ENCODE measurements at places on chromosomes 6 and 20.
A peak's percentile ranks its signal among the peaks of the same experiment; 100 is the strongest.

DNA sequence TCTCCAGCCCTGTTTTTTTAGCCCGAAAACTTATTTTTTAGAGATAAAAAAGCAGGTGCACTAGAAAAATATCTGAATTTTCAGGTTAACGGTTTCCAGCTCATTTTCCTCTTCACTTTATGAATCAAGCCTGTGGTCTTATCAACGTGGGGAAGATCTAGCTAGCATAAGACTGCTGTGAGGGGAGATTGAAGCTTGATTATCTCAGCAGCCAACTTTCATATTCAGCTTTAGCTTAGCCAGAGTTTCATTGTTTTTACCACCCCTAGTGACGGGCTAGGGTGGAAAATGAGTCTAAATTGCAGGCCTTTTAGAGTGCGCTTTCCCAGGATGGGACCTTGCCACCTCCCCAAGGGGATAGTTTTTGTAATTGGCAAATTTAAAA lies 11.9 kb upstream of the RBM38 start:
- DNase-seq: no peak

GRCh38 chr6:138520463-138520862 lies 21.2 kb upstream of the NHSL1 start:
- DNase-seq: no peak

DNA sequence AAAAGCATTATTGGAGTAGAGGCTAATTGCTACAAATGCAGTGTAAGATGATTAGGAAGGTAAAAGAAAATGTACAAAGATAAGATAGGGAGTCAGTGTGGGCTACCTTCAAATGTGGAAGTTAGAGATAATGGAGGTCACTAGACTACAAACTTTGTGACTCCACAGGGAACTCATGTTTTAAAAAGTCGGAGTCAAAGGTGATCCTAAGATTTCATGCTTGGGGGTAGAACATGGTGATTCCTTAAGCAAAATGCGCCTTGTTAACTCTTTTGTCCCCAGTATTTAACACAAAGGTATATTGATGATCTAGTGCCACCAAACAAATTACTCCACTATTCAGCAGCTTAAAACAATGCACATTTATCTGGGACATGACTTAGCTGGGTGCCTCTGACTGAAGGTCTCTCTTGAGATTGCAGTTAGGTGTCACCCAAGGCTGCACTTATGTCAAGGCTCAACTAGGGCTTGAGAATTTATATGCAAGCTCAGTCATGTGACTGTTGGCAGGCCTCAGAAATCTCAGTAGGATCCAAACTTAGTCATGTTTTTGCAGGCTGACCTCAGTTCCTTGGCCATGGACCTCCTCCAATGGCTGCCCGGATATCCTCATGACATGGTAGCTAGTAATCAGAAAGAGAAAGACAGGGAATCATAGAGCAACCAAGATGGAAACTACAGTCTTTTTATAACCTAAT lies 11.4 kb upstream of the SNX9 start:
- no peak for DNase-seq

DNA sequence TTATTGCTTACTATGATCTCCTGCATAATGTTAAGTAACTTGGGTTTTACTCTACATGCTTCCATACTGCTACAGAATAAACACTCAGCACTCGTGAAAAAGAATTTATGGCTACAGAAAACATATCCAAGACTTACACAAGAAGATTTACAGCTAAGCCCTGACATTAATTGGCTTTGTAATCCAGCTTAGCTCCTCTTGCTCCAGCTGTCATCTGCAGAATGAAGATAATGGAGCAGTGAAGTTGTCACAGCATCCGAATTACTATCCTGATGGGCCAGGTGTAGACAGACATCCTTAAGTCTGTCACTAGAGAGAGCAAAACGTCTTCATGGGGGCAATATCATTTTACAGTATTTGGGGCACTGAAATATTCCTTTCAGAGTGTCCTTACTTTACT lies 155.3 kb downstream of the PRKN start:
- DNase-seq: no peak

GRCh38 chr20:20490673-20491072 lies 122.8 kb downstream of the INSM1 start:
- DNase-seq: no peak

- DNase-seq: peak; percentile 23
Measured at GRCh38 chr20:5835321-5835821, 85.2 kb downstream of the SHLD1 start.

- no peak for DNase-seq
Measured at GRCh38 chr6:47952640-47953039, 158.4 kb downstream of the PTCHD4 start.

- DNase-seq: no peak
Measured at GRCh38 chr6:170211404-170212025, 79.4 kb downstream of the DLL1 start.

DNA sequence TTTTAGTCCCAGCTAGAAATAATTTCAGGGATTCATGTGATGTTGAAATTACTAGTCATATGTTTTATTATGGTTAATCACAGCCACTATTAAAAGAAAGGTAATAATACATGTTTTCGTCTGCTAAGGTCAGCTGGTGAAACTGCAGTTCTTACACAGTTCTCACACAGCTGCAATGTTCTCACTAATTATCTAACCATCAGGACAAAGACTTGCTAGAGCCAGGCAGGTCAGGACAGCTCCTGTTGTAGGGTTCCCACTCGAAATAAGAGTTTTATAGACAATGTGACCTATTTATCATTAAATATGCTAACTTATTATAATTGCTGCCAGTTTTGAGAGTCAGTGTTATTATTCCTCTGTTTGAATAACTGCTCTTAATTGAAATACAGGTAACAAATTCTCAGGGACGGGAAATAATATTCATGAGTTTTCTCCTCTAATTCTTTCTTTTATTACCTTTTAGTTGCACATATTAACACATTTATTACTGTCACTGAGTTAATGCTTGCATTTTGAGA lies 97.9 kb downstream of the GJA1 start:
- no peak for DNase-seq

- DNase-seq: peak; percentile 3
Measured at GRCh38 chr6:47308552-47309290, 984 bp downstream of the TNFRSF21 start.

GRCh38 chr20:1266167-1266973 lies at the start of gene SNPH:
Gene SNPH (plus strand): TSS chr20:1266294. CDS start chr20:1296240, 29,946 bp downstream.
- DNase-seq: peak; percentile 75

DNA sequence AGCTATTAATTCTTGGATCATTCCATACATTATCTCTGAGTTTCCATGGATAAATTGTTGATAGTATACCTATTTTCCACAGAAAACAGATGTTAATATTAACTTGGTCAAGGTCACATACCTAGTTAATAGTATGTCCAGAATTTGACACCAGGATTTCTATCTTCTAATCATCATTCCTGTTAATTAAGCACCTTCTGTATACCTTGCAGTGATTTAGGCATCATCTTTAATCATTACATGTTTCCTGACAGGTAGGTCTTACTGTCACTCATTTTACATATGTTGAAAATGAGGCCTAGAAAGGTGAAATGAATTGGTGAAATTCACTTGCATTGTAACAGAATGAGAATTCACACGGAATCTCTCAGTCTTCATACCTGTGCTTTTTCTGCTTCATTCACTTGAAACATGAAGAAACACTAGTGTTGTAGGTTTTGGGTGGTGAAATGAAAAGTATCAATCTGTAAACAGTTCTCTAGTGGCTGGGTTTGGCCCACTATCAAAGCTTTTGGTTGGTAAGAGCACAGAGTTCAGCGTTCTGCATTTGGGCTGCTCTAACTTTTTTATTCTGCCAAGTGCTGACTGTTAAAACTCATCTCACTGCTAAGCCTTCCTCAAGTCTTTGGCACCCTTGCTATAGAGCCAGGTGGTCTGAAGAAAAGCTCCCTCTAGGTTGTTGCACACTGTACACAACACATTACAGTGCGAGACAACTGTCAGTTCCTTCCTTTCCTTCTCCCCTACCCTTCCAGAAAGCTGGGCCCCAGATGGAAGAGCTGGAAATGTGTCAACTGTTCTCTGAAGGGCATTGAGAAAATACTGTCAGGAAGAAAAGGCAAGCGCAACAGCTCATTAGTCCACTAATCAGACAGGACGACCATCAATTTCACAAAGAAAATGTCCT lies 57.8 kb upstream of the C20orf144 start:
- no peak for DNase-seq

- no peak for DNase-seq
Measured at GRCh38 chr6:162875070-162875469, 147.3 kb downstream of the PACRG start.

GRCh38 chr20:49272654-49273053 lies 5.2 kb downstream of the ZNFX1 start:
- DNase-seq: no peak

All from activated naive CD4-positive, alpha-beta T cell treated with Interleukin-2 at 50 U/mL for 16 hours (primary cell).